ENCODE measurements at places on chromosomes 2 and 18.

DNA sequence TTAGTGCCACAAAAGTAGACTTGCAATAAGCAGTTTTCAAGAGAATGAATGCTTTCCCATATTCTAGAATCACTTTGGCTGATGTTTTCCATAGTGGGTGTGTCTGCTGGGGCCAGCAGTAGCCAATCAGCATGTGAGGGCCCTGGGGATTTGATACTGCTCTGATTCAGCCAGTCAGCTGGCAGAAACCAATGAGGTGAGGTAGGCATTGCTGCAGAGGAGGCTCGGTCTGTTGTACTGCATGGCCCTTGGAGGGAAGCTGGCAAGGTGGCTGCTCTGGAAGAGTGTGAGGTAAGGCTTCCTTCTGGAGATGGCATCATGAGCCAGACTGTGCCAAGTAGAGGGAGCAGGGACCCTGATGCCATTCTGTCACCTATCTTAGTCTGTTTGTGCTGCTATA, 22.7 kb downstream of the TMEM87B start:
- DNase-seq = no peak

DNA sequence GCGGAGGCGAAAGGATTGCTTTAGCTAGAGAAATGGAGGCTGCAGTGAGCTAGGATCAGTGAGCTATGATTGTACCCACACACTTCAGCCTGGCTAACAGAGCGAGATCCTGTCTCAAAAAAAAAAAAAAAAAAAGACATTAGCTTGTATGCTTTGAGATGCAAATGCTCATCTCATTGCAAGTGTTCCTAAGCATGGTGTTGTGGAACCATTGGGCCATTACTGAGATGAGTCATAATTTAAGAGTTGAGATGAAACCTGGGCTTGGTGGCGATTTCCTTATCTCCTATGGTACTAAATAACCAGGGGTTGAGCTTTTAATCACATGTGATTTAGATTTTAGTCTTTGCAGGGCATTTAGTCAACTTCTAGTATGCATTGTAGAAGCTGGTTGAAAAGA, 2.2 kb downstream of the PLEKHA3 start:
- DNase-seq = no peak

DNA sequence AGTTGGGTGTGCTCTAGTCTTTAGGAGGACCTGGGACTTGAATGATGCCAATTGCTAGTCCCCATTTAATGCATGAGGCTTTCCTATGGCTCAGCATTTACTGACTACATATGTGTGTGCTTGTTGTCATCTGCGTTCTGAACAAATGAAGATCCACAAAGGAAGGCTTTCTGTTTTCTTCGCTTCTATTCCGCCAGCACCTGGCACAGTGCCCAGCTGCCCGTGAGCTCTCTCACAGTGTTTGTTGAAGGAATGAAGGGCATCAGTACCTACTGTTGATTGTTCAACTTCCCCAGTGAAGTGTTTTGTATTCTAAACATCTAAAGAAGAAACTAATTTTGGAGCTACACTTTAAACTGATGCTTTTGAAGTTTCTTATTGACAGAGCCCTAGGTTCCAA, 122.4 kb upstream of the LINC00305 start:
- DNase-seq = no peak

- DNase-seq = no peak
Observed at GRCh38 chr2:61091485-61091884, 25.8 kb downstream of the SANBR start.

GRCh38 chr18:22230471-22230945, 61.1 kb downstream of the GATA6 start:
- no peak for DNase-seq

DNA sequence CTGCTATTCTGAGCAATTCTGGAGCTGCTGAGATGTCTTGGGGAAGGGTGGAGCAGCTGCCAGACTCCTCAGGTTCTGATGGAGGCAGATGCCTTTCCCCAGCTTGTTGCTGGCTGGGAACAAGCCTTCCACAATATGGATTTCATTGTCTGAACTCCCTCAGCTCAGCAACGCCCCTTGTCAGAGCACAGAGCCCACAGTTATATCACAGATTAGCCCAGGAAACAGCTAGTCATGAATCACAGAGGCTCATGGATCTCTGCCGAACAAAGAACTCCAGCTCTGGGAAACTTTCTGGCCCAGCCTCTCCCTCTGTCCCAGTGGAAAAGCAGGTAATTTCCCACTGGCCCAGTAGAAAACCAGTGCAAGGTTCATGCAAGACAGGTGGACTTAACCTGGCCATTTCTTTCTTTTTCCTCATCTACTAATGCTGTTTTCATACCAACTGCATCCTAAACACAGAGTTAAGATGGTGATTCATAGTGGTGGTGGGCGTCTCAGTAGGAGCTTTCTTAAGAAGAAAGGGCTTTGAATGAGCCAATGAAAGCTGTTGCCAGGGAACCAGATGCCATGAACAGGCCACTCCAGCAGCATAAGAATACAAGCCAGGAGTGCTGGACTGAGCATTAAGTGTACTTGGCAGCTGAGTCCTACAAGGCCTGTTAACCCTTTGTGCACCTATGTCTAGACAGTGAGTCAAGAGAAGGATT, 8.7 kb upstream of the KIAA2012 start:
- DNase-seq = no peak

Measured in stimulated activated CD8-positive, alpha-beta memory T cell treated with anti-CD3 and anti-CD28 coated beads, Interleukin-12 subunit alpha, Interleukin-12 subunit beta, amount 100 ng/mL, for 4 hours (primary cell).